SIG-M5 (cell line): ENCODE measurements at places on chromosomes 7 and 10.

GRCh38 chr10:20672741-20673140 lies 224.4 kb downstream of the NEBL start:
- DNase-seq: no peak

- no peak for DNase-seq
These were observed 335.9 kb upstream of the PLXDC2 start for GRCh38 chr10:19480353-19480752.

GRCh38 chr10:725786-726185 lies 36.3 kb upstream of the DIP2C start:
- DNase-seq: no peak

DNA sequence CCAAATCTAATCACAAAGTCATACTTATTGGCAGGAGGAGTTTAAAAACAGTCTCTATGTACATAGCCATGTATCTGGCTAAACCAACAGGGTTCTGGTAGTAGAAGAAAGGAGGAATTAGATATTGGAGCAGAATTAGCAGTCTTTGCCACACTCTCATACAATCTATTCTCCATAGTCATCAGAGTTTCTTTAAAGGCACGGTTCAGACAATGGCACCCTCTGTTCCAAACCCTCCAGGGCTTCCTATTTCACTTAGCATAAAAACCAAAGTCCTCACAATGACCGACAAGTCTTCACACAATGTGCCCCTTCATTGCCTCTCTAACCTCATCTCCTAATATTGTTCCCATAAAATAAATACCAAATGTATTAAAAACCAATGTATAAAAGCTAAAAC lies 12.7 kb downstream of the ZNF438 start:
- DNase-seq: no peak

DNA sequence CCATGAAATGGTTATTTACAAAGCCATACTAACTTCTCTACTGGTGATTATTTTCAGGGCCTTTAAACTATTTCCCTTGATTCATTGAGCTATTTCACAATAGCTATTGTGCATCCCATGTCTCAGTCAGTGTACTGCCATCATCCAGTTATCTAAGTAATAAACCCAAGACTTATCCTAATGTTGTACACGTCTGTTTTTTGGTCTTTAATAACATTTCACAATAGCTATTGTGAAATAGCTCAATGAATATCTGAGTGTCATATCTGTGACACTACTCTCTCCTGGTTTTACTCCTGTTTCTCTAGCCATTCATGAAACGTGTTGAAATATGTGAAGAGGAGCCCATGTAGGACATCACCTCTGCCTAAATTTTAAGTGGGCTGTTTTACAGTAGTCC lies 36.5 kb upstream of the TMEM140 start:
- DNase-seq: no peak

DNA sequence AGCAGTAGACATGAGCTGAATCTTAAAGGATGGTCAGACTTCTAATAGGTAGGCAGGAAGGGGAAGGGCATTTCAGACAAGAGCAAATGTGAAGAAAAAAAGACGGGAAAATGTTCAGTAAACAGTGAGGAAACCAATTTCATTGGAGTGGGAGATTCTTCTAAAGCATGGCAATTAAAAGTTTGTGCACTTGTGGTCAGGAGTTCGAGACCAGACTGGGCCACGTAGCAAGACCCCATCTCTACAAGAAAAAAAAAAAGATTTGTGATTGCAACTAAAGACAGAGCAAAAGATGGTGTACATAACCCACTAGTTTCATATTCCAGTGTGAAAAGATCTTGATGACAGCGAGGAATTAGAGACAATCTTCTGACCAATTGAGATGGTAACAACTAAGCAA lies 41.7 kb downstream of the CCDC71L start:
- no peak for DNase-seq

GRCh38 chr10:2790396-2791188 lies 276.8 kb upstream of the PFKP start:
- no peak for DNase-seq

DNA sequence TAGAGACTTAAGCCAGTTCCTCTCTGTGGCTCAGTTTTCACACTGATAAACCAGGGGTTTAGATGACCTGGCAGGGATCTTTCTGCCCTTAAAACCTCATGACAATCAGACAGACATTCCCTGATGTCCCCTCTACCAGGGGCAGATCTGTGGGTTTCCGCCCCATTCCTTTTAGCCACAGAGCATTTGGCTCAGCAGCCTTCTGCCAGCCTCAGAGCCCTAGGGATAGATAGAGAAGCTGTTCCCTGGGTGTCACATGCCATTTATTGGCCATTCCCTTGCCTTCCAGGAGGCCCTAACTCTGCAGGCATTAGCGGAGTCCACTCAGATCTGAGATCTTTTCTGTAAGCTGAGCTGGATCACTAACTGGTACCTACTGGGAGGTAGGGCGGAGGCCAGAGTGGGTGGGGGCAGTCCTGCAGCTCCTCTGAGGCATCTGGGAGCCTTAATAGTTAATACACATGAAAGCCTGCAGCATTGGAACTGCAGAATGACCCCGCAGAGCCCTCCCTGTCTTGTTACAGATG lies 101.5 kb downstream of the ZMIZ1 start:
- DNase-seq: no peak

DNA sequence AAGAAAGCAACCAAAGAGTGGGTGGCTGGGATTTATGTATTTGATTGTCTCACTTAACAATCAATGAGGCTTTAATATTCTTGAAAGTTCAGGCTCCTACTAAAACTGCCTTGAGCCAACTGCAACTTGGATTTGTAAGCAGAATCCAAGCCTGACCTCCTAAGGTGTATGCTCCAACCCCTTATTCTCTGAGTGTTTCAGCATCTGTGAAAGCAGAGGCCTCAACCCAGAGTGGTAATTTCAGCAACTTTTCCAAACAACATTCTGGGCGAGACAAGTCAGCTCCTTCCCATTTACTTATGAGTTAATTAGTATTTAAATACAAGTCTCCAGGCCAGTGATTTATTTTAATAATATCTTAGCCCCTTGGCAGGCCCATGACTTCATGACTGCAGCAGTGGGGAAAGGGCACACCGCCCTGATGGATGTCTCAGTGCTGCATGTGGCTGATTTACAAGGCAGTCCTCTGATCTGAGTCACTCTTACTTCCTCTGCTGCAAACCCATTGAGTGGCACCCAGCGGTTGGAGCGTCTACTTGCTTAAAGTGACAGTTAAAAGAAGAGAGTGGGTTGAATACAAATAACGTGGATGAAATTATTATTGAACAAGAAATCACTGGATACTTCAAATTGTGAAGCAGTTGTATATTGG lies 209.1 kb downstream of the TRIL start:
- no peak for DNase-seq

DNA sequence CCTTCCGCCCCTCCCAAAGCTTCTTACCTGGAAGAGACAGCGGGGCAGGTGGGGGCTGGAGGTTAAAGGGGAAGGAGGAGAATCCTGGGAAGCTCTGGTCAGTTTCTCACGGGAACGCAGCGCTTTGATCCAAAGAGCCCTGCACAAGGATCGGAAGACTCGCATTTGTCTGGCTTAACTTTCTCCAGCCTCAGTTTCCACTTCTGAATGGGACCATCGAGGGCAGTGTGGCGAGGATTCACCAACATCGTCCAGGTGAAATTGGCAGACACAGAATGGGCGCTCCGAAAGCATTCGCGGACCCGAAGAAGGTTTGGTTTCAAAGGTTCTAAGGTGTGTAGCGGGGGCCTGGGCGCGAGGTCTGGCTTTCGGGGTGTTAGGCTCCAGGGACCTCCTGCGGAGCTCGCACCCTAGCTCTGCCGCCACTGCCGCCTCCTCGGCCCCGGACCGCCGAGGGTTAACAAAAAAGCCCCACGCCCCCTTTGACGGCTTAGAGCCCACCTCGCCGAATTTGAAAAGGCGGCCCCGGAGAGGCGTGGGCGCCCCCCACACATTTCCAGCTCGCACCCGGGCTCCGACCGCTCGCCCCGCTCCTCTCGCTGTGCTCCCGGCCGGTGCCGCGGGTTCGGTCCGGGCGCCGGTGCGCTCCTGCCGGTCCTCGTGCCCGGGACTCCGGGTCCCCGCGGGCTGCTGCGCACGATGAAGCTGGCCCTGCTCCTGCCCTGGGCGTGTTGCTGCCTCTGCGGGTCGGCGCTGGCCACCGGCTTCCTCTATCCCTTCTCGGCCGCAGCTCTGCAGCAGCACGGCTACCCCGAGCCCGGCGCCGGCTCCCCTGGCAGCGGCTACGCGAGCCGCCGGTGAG lies at the start of gene COL26A1:
Gene COL26A1, plus strand, starts transcription at position 542 of the 862 bp plus-strand sequence. Its CDS starts 158 bp downstream, at position 700.
- DNase-seq: no peak

- DNase-seq: no peak
These were observed 257.8 kb downstream of the ETV1 start for GRCh38 chr7:13731643-13732042.

DNA sequence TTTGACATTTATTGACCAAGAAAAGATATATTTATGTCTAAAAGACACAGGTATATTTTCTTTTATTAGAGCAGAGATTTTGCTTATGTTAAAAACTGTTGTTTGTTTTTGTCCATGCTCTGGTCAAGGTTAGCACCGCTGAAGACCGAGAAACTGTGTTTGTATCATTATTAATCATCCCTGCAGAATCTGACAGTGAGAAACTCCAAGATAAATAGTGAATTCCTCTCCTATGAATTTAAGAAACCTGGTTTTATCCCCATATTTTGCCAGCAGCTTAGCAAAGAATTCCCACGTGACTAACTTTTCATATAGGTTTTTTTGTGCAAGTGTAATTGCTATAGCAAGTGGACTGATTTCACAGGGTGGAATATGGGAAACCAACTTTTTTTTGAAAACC lies 77.6 kb downstream of the FRMD4A start:
- no peak for DNase-seq

GRCh38 chr7:135238112-135238744 lies 4.6 kb downstream of the STRA8 start:
- no peak for DNase-seq
